Progenitor cell of endocrine pancreas (in vitro differentiated cells): ENCODE measurements at places on chromosomes 5 and 9. TPM values are rescaled to one million over a fixed set of nuclear protein-coding genes. Genes with fewer than 3 reads are reported as not detected.

GRCh38 chr5:170638454-170639220 lies 134.8 kb downstream of the KCNIP1 start:
- DNase-seq = peak; percentile 83
- no peak overlapping the region for H3K4me3 ChIP-seq
- no peak overlapping the region for H3K27ac ChIP-seq
- no peaks in the 10 kb centered on the region for H3K36me3 ChIP-seq
- H3K4me1 ChIP-seq = peaks cover 5% of the 10 kb centered on the region
- peaks cover 14% of the 10 kb centered on the region for H3K27me3 ChIP-seq

DNA sequence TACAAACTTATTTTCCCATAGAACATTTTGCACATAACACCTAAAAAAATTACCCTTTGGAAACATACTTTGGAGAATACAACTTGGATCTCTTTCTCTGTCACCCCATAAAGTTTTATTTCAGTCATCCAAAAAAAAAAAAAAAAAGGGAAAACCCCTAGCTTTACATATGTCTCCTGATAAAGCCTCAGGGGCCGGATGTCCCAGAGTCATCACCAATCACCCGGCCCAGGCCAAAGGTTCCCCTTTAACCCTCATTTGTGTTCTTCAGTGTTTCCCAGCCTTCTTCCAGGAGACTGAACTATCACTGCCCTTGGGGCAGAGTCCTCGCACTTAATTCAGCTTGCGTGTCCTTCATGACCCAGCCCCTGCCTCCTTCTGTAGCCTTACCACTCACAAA lies 28.8 kb downstream of the ANXA6 start:
- peak overlapping the region; percentile 46 for H3K27ac ChIP-seq
- no peak for DNase-seq
- H3K4me3 ChIP-seq = no peak overlapping the region
- H3K27me3 ChIP-seq = no peaks in the 10 kb centered on the region
- peaks cover 8% of the 10 kb centered on the region for H3K4me1 ChIP-seq

GRCh38 chr9:93066978-93067603 lies 8.6 kb downstream of the SUSD3 start:
- peaks cover 3% of the 10 kb centered on the region for H3K27me3 ChIP-seq
- H3K27ac ChIP-seq = no peak overlapping the region
- H3K4me3 ChIP-seq = no peak overlapping the region
- no peaks in the 10 kb centered on the region for H3K36me3 ChIP-seq
- DNase-seq = no peak
- peaks cover 4% of the 10 kb centered on the region for H3K4me1 ChIP-seq

GRCh38 chr9:92479346-92479745 lies 3.0 kb downstream of the ASPN start:
- no peak for DNase-seq
- peaks cover 6% of the 10 kb centered on the region for H3K4me1 ChIP-seq
- H3K4me3 ChIP-seq = no peak overlapping the region
- H3K36me3 ChIP-seq = no peaks in the 10 kb centered on the region
- H3K27ac ChIP-seq = no peak overlapping the region

The EGFL7 gene
- 13.5 and 16.3 TPM in 2 replicates for total RNA-seq

The PTPRD gene
- total RNA-seq = 115 and 124 TPM in 2 replicates

GRCh38 chr5:76733049-76733417 lies 17.1 kb downstream of the F2R start:
- peaks cover 39% of the 10 kb centered on the region for H3K36me3 ChIP-seq
- H3K4me3 ChIP-seq = no peak overlapping the region
- DNase-seq = no peak
- no peaks in the 10 kb centered on the region for H3K4me1 ChIP-seq
- H3K27me3 ChIP-seq = no peaks in the 10 kb centered on the region
- no peak overlapping the region for H3K27ac ChIP-seq

DNA sequence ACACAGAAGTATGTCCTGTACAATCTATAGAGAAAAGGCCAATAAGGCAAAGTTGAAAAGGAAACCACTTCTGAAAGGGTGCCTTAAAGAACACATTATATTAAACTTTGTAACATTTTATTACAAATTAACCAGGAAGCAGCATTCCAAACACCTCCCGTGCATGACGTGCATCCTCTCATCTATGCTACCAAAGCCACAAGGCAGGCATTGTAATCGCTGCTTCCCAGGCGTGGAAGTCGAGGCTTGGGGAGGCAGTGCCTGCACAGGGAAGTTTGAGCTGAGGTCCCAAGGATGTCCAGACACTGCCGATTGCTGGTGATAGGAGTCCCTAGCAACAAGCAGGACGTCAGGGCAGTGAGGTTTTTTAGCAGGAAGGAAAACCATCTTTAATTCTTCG lies 44.3 kb upstream of the BARHL1 start:
- peaks cover 4% of the 10 kb centered on the region for H3K27me3 ChIP-seq
- no peak overlapping the region for H3K4me3 ChIP-seq

GRCh38 chr5:7849681-7850394 lies 1.1 kb downstream of the CFAP90 start:
- peaks cover 14% of the 10 kb centered on the region for H3K27me3 ChIP-seq
- DNase-seq = no peak
- peaks cover 14% of the 10 kb centered on the region for H3K4me1 ChIP-seq
- H3K36me3 ChIP-seq = peaks cover 2% of the 10 kb centered on the region

GRCh38 chr5:14572836-14573235 lies 8.8 kb upstream of the OTULINL start:
- H3K27ac ChIP-seq = no peak overlapping the region
- no peak overlapping the region for H3K4me3 ChIP-seq
- H3K4me1 ChIP-seq = peaks cover 26% of the 10 kb centered on the region
- H3K27me3 ChIP-seq = no peaks in the 10 kb centered on the region
